Uterus (tissue), 4 donors: ENCODE measurements at places on chromosomes 6 and 20. TPM values are rescaled to one million over a fixed set of nuclear protein-coding genes. Genes with fewer than 3 reads are reported as not detected.

The TXLNB gene
- 1.7 TPM for total RNA-seq

The VSX1 gene
- total RNA-seq: not detected

The PACRG gene
- total RNA-seq: 8.8 TPM

The PRR18 gene
- not detected for total RNA-seq

The DYNLT2 gene
- total RNA-seq: 2.7 TPM

The KHDC1L gene
- total RNA-seq: not detected

The NT5E gene
- 136 TPM for total RNA-seq

The APOM gene
- total RNA-seq: 2.9 TPM

The FUT9 gene
- total RNA-seq: not detected

The PPP1R18 gene
- total RNA-seq: 114 TPM

The SIGLEC1 gene
- 4.2 TPM for total RNA-seq

The MAS1 gene
- total RNA-seq: 0.51 TPM

DNA sequence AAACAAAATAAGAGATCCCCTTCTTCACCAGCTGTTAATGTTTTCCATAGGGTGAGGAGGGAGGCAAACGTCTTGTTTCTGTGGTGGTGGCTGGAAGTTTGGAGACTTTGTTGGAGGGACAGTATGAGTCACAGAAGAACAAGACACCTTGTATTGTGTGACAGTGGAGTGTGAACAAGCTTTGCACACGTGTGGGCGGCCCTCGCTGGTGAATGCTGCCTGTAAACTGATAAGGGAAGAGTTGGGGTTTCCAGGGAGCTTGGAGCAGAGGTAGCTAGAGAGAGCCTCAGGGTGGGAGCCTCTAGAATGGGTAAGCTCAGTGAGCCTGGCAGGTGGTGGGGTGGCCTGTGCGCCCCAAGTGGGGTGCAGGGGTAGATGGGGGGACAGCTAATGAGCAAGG, 78.3 kb downstream of the ZDHHC14 start:
- DNase-seq: no peak

GRCh38 chr6:51857134-51857533, 230.3 kb downstream of the PKHD1 start:
- no peak for DNase-seq

DNA sequence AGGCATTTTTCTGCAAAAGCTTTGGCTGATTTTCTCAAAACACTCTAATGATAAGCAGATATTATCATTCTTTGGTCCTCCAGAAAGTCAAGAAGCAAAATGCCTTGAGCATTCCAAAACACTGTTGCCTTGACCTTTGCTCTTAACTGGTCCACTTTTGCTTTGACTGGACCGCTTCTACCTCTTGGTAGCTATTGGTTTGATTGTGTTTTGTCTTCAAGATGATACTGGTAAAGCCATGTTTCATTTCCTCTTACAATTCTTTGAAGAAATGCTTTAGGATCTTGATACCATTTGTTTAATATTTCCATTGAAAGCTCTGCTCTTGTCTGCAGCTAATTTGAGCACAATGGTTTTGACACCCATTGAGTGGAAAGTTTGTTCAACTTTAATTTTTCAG, 35.6 kb upstream of the SDHAF4 start:
- no peak for DNase-seq

- no peak for DNase-seq
Measured at GRCh38 chr6:43833223-43833995, 63.4 kb downstream of the VEGFA start.

GRCh38 chr6:36928547-36928918, 26.0 kb upstream of the PI16 start:
- DNase-seq: no peak

GRCh38 chr6:7194657-7195056, 86.9 kb downstream of the RREB1 start:
- no peak for DNase-seq

GRCh38 chr6:56840467-56841380, 114.2 kb upstream of the BEND6 start:
- no peak for DNase-seq

GRCh38 chr20:63032861-63033793, 26.4 kb upstream of the BHLHE23 start:
- DNase-seq: no peak

DNA sequence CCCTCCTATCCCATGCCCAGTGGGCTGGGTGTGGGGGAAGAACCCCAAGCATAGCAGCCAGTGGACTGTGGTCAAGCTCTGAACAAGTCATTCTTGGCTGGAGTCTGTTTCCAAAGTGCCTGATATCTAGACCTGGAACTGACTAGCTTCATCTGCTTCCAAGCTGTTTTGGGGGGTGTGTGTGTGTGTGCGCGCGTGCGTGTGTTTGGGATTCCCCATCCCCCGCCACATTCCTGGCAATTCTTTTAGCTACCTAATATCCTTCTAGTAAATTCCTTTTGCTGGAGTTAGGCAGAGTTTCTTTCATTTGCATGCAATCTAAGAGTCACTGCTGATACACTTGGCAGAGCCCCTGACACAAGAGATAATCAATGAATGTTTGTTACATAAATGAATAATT, 7.8 kb downstream of the PAK5 start:
- no peak for DNase-seq

- DNase-seq: no peak
Measured at GRCh38 chr6:92682516-92683398, 736.6 kb downstream of the EPHA7 start.

GRCh38 chr20:4435225-4435624, 286.5 kb upstream of the PRND start:
- DNase-seq: no peak

DNA sequence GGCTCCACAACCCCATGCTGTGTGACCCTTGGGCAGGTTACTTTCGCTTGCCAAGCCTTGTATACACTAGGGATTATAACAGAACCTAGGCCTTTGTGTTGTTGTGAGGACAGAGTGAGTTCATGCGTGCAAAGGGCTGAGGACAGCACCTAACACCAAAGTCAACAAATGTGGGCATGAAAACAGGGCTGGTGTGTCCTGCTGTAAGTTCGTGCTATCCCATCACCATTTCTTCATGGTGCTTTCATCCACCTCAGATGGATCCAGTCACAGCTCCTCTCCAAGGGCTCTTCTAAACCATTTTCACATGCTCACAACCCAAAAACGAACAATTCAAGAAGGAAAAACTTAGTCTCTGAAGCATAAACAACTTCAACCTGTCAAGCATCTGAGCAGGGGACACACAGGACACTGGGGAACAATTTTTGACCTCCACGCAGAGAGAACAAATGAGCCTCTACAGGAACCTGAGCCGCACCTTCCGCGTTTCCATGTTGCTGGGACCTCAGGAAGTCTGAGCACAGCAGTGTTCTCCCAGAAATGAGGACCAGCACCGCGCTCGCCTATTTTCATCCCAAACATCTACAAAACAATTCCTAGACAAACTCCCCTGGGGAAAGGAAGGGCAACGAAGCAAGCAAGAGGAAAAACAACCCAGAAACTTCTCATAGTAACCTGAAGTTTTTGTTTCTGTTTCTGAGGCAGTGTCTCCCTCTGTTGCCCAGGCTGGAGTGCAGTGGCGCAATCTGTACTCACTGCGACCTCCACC, 3.1 kb downstream of the LRP11 start:
- DNase-seq: no peak

- no peak for DNase-seq
Measured at GRCh38 chr6:11008821-11009220, 35.3 kb downstream of the ELOVL2 start.

DNA sequence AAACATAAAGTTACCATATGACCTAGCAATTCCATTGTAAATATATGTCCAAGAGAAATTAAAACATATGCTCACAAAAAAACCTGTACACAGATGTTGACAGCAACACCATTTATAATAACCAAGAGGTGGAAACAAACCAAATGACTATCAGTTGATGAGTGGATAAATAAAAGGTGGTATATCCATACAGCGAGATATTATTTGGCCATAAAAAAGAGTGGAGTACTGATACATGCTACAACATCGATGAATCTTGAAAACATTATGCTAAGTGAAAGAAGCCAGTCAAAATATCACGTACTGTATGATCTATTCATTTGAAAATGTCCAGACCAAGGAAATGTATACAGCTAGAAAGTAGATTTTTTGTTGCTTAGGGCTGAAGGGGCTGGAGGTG, 2.9 kb downstream of the CAP2 start:
- no peak for DNase-seq

- no peak for DNase-seq
Measured at GRCh38 chr6:132190097-132190814, 211.0 kb downstream of the MOXD1 start.
